ENCODE measurements at places on chromosomes 11 and 22. TPM values are rescaled to one million over a fixed set of nuclear protein-coding genes. Genes with fewer than 3 reads are reported as not detected.

Gene RTN4RL2
- 4.8 TPM for total RNA-seq

Gene HEPHL1
- not detected for total RNA-seq

Gene MUC6
- total RNA-seq, result not detected

Gene GRIA4
- total RNA-seq, result 0.12 TPM

Gene KCTD21
- total RNA-seq, result 8.9 TPM

Gene BTBD18
- total RNA-seq, result not detected

GRCh38 chr11:6390718-6391469 lies 620 bp downstream of the SMPD1 start:
- no peak for DNase-seq
- peaks cover 6% of the 10 kb centered on the region for H3K4me1 ChIP-seq
- peaks cover 17% of the 10 kb centered on the region for H3K36me3 ChIP-seq
- H3K27me3 ChIP-seq, result no peaks in the 10 kb centered on the region
- H3K4me3 ChIP-seq, result peak overlapping the region; percentile 83

- H3K27ac ChIP-seq, result no peak overlapping the region
- no peaks in the 10 kb centered on the region for H3K4me1 ChIP-seq
- DNase-seq, result no peak
- H3K27me3 ChIP-seq, result no peaks in the 10 kb centered on the region
- no peak overlapping the region for H3K4me3 ChIP-seq
Measured at GRCh38 chr11:33751878-33752277, 15.7 kb upstream of the CD59 start.

DNA sequence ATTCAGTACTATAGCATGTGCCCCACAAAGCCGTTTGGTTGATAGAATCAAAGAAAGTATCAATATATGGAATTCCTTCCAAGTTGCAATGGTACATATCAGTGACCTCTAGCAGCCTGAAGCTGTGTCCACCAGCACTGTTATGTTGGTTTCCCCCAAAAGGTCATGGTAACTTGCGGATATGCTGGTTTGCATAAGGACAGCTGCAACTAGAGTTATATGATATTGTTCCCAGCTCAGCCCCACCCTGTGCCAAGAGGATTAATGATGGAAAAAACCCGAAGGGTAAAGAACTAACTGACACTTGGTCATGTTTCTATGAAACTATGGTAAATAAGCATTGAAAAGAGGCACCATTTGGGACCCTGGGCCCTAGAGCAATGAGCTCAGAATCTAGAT lies 93.5 kb downstream of the PDHX start:
- H3K36me3 ChIP-seq, result no peaks in the 10 kb centered on the region
- DNase-seq, result no peak
- H3K27me3 ChIP-seq, result no peaks in the 10 kb centered on the region
- no peak overlapping the region for H3K27ac ChIP-seq

- peak overlapping the region; percentile 93 for H3K27ac ChIP-seq
- H3K4me1 ChIP-seq, result peaks cover 25% of the 10 kb centered on the region
- peaks cover 2% of the 10 kb centered on the region for H3K36me3 ChIP-seq
- H3K27me3 ChIP-seq, result no peaks in the 10 kb centered on the region
Measured at GRCh38 chr11:57781529-57781943, 19.9 kb downstream of the CTNND1 start.

GRCh38 chr11:44992181-44992582 lies 41.5 kb upstream of the TP53I11 start:
- H3K4me1 ChIP-seq, result no peaks in the 10 kb centered on the region
- H3K36me3 ChIP-seq, result no peaks in the 10 kb centered on the region
- H3K4me3 ChIP-seq, result no peak overlapping the region

DNA sequence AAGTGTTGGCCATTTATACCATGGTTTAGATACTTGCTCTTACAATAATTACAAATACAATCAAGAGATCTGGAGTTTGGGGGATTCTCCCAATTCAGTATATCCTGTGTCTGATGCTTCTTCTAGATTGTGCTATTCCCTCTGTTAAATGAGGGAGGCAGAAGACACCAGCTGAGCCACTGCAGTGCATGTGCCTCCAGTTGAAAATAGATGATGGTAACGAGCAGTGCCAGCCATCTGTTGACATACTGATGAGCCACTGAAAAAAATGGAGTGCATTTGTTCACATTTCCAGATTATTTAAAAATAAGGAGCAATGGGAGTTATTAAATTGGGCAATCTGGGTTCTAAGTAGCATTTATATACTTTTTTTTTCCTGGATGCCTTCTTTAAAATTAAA lies 1428.0 kb upstream of the TENM4 start:
- no peak for DNase-seq
- H3K4me3 ChIP-seq, result no peak overlapping the region
- H3K36me3 ChIP-seq, result no peaks in the 10 kb centered on the region
- H3K4me1 ChIP-seq, result no peaks in the 10 kb centered on the region

DNA sequence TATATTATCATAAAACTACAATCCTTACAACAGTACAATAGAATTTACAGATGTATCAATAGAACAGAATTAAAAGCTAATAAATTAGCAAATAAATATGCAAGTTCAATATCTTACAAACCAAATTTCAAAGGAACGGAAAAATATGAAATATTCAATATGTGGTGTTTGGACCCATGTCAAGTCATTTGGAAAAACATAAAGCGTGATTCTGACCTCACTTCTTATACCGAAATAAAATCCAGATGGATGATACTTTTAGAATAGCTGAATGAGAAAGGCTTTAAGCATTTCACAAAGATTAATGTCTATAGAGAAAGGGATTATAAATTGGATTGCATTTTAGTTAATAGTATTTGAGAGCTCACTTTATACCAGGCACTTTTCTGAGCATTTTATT lies 92.8 kb upstream of the TEAD1 start:
- no peaks in the 10 kb centered on the region for H3K36me3 ChIP-seq
- H3K4me3 ChIP-seq, result no peak overlapping the region
- H3K27me3 ChIP-seq, result no peaks in the 10 kb centered on the region
- peaks cover 4% of the 10 kb centered on the region for H3K4me1 ChIP-seq

- H3K4me3 ChIP-seq, result no peak overlapping the region
- no peaks in the 10 kb centered on the region for H3K27me3 ChIP-seq
- H3K36me3 ChIP-seq, result peaks cover 5% of the 10 kb centered on the region
- H3K27ac ChIP-seq, result no peak overlapping the region
- DNase-seq, result no peak
- no peaks in the 10 kb centered on the region for H3K4me1 ChIP-seq
Measured at GRCh38 chr11:130464291-130464812, 15.9 kb downstream of the ADAMTS15 start.

DNA sequence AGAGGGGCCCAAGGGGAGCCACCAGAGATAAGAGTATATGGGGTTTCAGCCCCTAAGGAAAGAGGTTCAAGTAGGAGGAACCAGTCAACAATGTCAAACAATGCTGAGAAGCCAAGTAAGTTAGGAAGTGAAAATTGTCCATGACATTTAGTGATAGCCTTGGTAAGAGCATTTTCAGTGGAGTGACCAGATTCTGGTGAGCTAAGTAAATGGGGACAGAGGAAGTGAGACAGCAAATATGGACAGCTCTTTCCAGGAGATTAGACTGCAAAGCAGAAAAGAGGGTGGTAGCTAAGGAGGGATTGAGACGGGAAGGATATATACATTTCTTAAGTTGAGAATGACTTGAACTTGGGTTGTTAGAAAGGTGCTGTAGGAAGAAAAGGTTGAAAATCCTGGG lies 22.9 kb downstream of the POLD3 start:
- peaks cover 29% of the 10 kb centered on the region for H3K36me3 ChIP-seq
- H3K4me3 ChIP-seq, result no peak overlapping the region
- no peaks in the 10 kb centered on the region for H3K27me3 ChIP-seq
- no peak overlapping the region for H3K27ac ChIP-seq

GRCh38 chr11:29314211-29314610 lies 702.6 kb downstream of the KCNA4 start:
- no peaks in the 10 kb centered on the region for H3K4me1 ChIP-seq
- H3K36me3 ChIP-seq, result no peaks in the 10 kb centered on the region
- no peak for DNase-seq
- no peak overlapping the region for H3K27ac ChIP-seq
- no peak overlapping the region for H3K4me3 ChIP-seq

- no peak overlapping the region for H3K4me3 ChIP-seq
- H3K27me3 ChIP-seq, result no peaks in the 10 kb centered on the region
- H3K4me1 ChIP-seq, result no peaks in the 10 kb centered on the region
- H3K27ac ChIP-seq, result no peak overlapping the region
- DNase-seq, result no peak
- H3K36me3 ChIP-seq, result peaks cover 3% of the 10 kb centered on the region
Measured at GRCh38 chr11:8638300-8638699, 44.2 kb downstream of the TRIM66 start.

DNA sequence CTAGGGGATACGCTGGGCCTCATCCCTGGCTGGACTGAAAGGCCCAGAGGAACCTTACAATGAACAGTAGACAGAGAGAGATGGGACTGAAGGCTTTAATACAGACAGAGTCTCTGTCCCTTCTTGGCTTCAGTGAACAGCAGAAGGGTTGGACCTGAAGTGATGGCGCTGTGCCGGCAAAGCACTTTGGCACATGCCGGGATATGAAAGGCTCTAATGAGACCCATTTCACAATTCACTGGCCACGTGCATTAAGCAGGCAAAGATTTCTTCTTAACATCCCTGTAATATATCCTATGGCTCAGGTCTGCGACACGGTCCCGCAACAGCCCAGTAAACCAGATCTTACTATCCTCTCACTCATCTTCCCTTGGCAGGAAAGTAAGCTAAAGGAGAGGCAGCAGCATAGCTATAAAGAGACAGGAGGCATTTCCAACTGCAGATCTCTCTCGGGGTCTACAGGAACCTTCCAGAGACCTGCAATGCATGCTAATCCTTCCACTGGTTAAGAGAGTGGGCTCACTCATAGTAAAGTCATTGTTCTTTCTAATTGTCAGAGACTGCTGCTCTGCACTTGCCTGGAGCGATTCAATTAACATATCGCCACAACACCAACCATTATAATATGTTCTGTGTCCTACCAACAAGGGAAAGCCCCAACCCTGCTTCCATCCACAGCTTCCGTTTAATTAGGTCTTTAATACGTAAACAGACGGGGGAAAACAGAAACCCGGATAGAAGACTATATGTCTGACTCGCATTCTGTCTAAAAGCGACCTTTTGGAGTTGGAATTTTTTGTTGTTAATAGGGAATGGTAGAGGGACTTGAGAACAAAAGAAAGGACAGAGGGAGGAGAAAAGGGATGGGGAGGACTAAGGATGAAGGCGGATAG lies 1179.0 kb downstream of the LRRC4C start:
- no peaks in the 10 kb centered on the region for H3K36me3 ChIP-seq
- no peak for DNase-seq
- peaks cover 5% of the 10 kb centered on the region for H3K4me1 ChIP-seq
- H3K27me3 ChIP-seq, result no peaks in the 10 kb centered on the region
- H3K27ac ChIP-seq, result no peak overlapping the region

- no peaks in the 10 kb centered on the region for H3K27me3 ChIP-seq
- H3K4me1 ChIP-seq, result peaks cover 59% of the 10 kb centered on the region
- no peak overlapping the region for H3K4me3 ChIP-seq
- H3K36me3 ChIP-seq, result no peaks in the 10 kb centered on the region
- no peak for DNase-seq
Measured at GRCh38 chr11:12812849-12813248, 138.6 kb downstream of the TEAD1 start.

- H3K36me3 ChIP-seq, result no peaks in the 10 kb centered on the region
- H3K27ac ChIP-seq, result no peak overlapping the region
- peaks cover 12% of the 10 kb centered on the region for H3K4me1 ChIP-seq
- no peak overlapping the region for H3K4me3 ChIP-seq
- H3K27me3 ChIP-seq, result no peaks in the 10 kb centered on the region
- DNase-seq, result no peak
Measured at GRCh38 chr11:45169310-45170072, 23.1 kb downstream of the PRDM11 start.

- no peak overlapping the region for H3K27ac ChIP-seq
- H3K36me3 ChIP-seq, result no peaks in the 10 kb centered on the region
- no peaks in the 10 kb centered on the region for H3K27me3 ChIP-seq
Measured at GRCh38 chr11:42473106-42473505, 838.7 kb upstream of the API5 start.

DNA sequence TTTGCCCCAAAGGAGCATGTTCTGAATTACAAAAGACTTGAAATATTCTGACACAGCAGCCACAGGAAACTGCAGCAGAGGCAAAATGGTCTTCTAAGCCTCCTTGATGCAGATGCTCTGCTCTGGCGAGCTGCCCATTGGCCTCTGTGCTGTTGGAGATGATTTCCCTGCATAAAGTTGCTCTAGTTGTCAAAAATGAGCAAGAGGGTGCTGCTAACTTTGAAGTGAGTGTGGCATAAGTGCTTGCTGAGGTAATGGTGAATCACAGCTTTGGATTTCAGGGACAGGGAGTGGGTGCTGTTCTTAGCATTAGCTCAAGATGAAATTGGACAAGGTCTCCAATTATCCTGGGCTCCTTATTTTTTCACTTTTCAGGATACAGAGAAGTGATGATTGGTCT lies 435.4 kb downstream of the TMEM135 start:
- peak; percentile 31 for DNase-seq
- H3K4me3 ChIP-seq, result no peak overlapping the region
- H3K27ac ChIP-seq, result no peak overlapping the region

DNA sequence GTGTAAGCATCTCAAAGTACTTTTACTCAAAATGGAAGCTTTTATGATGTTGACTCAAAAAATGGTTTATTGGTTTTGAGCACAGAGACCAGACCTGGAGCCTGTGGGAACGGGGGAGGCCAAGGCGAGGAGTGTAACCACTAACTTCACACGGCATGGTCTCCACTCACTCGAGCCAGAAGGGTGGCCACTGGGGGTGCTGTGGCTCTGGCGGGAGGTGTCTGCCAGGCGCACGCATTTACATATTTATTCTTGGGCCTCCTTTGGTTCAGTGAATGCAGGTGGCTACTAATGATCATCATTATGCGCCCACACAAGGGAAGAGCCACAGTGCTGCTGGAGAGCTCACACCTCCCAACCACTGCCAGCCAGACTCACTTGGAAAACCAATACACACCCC lies 64.6 kb downstream of the FLRT1 start:
- H3K4me3 ChIP-seq, result no peak overlapping the region
- no peaks in the 10 kb centered on the region for H3K27me3 ChIP-seq
- DNase-seq, result no peak

GRCh38 chr11:85923455-85923854 lies 68.3 kb downstream of the CCDC83 start:
- H3K36me3 ChIP-seq, result no peaks in the 10 kb centered on the region
- H3K4me1 ChIP-seq, result no peaks in the 10 kb centered on the region
- H3K27ac ChIP-seq, result no peak overlapping the region
- no peaks in the 10 kb centered on the region for H3K27me3 ChIP-seq
- H3K4me3 ChIP-seq, result no peak overlapping the region

GRCh38 chr11:44661311-44661717 lies 65.4 kb upstream of the TSPAN18 start:
- no peak overlapping the region for H3K27ac ChIP-seq
- no peaks in the 10 kb centered on the region for H3K4me1 ChIP-seq
- H3K36me3 ChIP-seq, result no peaks in the 10 kb centered on the region
- DNase-seq, result no peak

- H3K27me3 ChIP-seq, result no peaks in the 10 kb centered on the region
- peaks cover 12% of the 10 kb centered on the region for H3K4me1 ChIP-seq
- no peak overlapping the region for H3K27ac ChIP-seq
- H3K36me3 ChIP-seq, result no peaks in the 10 kb centered on the region
Measured at GRCh38 chr11:47607380-47607779, 13.2 kb upstream of the C1QTNF4 start.

DNA sequence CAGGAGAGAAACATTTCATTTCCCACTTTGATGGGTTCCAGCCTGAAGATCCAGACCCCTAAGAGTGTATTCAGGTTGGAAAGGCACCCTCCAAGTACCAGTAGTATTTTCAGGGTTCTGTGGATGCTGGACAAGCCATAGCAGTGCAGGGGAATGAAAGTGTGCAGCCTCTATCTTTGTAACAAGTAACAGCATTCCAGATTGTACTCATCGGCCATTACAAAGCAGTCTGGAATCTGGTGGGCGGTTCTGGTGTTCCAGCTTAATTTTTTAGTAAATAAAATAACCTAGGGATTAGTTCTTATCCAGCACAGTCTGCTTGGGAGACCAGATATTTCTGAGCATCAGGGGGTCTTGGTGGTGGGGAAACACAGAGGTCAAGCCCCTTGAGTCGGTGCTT lies 22.6 kb downstream of the APLNR start:
- peak; percentile 36 for DNase-seq
- no peak overlapping the region for H3K27ac ChIP-seq
- H3K4me3 ChIP-seq, result no peak overlapping the region
- no peaks in the 10 kb centered on the region for H3K27me3 ChIP-seq
- H3K36me3 ChIP-seq, result no peaks in the 10 kb centered on the region
- H3K4me1 ChIP-seq, result peaks cover 46% of the 10 kb centered on the region
